ENCODE measurements at places on chromosomes 1 and 21.

DNA sequence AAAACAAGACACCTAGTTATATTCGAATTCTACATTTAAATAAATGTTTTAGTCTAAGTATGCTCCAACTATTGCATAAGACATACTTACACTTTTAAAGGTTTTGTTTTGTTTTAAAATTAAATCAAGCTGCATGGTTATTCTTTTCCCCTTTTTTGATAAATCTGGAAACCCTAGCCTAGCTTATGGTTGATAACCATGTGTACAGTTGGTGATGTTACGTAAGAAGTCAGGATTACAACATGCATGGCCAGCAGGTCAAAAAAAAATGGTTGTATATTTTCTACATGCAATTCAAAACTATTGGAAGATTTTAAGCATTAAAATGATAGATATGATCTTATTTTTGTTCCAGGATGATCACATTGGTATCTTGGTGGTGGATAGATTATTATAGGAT, 1600.6 kb downstream of the PLA2G4A start:
- H3K27ac ChIP-seq, result no peak overlapping the region
- H3K4me1 ChIP-seq, result no peaks in the 10 kb centered on the region
- H3K4me3 ChIP-seq, result no peak overlapping the region
- H3K36me3 ChIP-seq, result no peaks in the 10 kb centered on the region

DNA sequence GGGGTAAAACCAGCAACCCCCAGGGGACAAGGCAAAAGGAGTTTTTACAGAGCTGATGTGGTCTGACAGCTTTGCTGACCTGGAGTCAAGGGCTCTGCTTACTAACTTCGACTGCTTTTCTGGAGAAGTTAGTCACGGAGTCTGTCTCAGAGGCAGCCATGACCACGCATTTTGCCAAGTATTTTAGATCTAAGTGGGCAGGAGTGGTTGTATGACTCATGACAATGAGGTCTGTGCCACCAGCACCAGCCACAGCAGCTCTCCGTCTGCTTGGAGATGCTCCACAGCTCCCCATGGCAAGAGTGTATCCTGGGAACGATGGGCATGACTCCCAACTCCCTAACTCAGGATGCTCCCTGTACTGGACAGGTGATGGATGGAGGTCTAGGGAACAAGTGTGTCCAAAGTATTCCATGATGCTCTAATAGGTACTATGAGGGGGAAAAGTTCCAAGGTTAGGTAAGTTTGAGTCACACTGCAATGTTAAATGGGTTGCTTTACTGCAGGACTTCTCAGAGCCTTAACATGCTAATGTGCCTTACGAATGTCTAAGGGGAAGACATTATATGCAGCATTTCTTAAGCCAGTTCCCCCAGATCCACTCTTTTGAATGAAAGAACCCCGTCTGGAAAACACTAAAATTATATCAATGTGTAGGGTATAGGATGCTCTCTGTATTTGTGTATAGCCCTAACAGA, 359.0 kb downstream of the HHAT start:
- H3K27me3 ChIP-seq, result no peaks in the 10 kb centered on the region
- no peaks in the 10 kb centered on the region for H3K36me3 ChIP-seq
- H3K27ac ChIP-seq, result no peak overlapping the region
- no peak overlapping the region for H3K4me3 ChIP-seq

- H3K27me3 ChIP-seq, result no peaks in the 10 kb centered on the region
- H3K36me3 ChIP-seq, result peaks cover 50% of the 10 kb centered on the region
- no peak for DNase-seq
Measured at GRCh38 chr1:167681024-167681423, 40.8 kb upstream of the MPZL1 start.

- H3K36me3 ChIP-seq, result no peaks in the 10 kb centered on the region
- peaks cover 7% of the 10 kb centered on the region for H3K4me1 ChIP-seq
- peaks cover 33% of the 10 kb centered on the region for H3K27me3 ChIP-seq
- H3K4me3 ChIP-seq, result no peak overlapping the region
- no peak overlapping the region for H3K27ac ChIP-seq
- DNase-seq, result no peak
Measured at GRCh38 chr1:117760485-117760884, 154.6 kb downstream of the TENT5C start.

DNA sequence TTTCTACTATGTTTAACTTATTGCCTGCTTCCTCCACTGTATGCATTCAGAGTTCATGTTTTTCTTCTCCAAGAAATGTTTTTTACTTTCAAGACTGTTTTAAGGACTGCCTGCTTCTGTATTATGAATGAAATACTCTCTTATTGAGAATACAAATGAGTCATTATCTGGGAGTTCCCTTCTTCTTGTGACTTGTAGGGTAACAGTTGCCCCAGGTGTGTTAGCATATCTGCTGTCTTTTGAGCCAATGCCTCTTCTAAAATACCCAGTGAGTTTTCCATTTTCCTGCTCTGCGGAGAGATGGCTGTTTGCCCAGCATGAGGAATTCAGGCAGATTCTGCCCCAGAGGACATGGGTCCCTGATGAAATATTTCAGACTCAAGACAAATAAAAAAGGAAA, 34.1 kb upstream of the ST6GALNAC5 start:
- DNase-seq, result no peak
- peaks cover 6% of the 10 kb centered on the region for H3K27me3 ChIP-seq
- H3K36me3 ChIP-seq, result no peaks in the 10 kb centered on the region
- no peak overlapping the region for H3K27ac ChIP-seq
- H3K4me3 ChIP-seq, result no peak overlapping the region
